ENCODE measurements at places on chromosomes 13 and 19. TPM values are rescaled to one million over a fixed set of nuclear protein-coding genes. Genes with fewer than 3 reads are reported as not detected.

- no peak for DNase-seq
Observed at GRCh38 chr19:34360354-34360909, 4.6 kb upstream of the GPI start.

GRCh38 chr19:4208385-4209094, 20.8 kb upstream of the EBI3 start:
- no peak for DNase-seq

DNA sequence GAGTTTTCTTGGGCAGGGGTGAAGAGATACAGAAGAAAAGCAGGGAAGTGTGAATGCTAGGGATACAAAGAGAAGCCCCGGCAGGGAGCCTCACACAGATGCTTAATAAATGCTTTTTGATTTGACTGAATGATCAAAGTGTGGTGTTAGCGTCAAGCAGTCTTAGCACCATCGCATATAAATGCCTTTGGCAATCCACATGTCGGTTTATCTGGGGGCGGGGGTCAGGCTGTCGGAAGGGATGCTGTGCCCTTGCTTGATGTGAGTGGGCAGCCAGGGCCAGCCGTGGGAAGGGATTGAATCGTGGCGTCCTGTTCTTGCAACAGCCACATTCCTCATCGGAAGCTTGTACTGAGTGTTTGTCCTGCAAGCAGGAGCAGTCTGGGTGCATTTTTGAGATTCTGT, 173.1 kb downstream of the LACC1 start:
- DNase-seq: no peak

GRCh38 chr19:50694815-50695145, 24.8 kb downstream of the SHANK1 start:
- no peak for DNase-seq

DNA sequence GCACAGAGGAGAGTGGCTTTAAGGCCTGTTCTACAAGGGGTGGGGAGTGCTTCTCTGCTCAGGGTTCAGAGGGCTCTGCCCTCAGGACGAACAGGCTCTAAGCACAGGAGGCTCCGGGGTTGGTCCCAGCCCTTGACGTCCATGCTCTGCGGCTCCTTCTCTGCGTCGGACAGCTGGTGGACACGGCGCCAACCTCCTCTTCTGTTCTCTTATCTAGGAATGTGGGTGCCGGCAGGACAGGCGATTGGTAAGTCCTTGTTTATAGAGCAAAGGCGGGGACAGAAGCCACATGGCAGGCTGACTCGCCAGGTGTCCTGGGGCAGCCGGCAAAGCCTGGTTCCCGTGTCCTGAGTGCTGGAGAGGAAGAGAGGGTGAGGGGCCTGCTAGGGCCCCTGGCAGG, 8.4 kb upstream of the RPS15 start:
- DNase-seq: no peak

DNA sequence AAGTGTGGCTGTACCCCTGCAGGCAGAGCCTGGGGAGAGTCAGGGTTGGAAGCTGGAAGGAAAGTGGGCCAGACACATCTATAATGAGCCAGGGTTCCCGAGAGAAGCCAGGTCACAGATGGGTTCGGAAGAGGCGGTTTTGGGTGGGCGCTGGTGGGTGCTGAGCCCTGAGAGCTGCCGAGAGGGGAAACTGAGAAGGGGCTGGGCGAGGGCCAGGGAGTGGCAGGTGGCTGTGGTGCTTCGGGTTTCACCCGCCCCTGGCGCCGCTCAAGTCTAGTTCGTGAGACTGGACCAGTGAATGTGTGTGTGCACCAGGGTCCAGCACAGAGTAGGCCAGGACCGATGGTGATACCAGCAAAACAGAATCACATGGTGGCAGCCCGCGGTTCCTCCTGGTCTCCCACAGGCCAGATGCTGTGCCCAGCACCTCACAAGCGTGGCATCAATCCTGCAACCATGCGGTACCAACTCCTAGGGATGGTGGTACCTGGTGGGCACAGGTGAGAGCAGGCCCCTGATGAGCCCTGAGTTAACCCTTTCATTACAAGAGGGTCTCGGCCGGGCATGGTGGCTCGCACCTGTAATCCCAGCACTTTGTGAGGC, 1.8 kb upstream of the LRRC4B start:
- no peak for DNase-seq

GRCh38 chr13:76522083-76522755, 364.0 kb downstream of the KCTD12 start:
- no peak for DNase-seq

DNA sequence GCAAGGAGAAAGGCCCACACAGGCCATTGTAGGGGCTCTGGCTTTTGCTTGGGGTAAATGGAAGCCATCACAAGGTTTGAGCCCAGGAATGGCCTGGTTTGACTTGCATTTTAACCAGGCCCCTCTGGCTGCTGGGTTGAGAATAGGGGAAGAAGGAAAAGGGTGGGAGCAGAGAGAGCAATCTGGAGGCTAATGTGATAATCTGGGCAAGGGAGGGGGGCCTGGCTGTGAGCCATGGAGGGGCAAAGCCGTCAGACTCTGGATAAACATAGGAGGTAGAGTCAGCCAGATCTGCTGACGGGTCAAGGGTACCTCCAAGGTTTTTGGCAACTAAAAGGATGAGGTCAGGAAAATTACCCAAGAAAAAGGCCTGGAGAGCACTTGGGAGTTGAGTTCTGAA, 41.6 kb downstream of the RFX2 start:
- DNase-seq: peak; percentile 22

- no peak for DNase-seq
Observed at GRCh38 chr19:49065905-49066512, 1.4 kb upstream of the NTF4 start.

GRCh38 chr13:48749144-48749543, 95.4 kb downstream of the CYSLTR2 start:
- DNase-seq: no peak

- DNase-seq: no peak
Observed at GRCh38 chr19:11136400-11137101, 19.0 kb downstream of the SPC24 start.

GRCh38 chr13:71590654-71591148, 276.3 kb downstream of the DACH1 start:
- no peak for DNase-seq

DNA sequence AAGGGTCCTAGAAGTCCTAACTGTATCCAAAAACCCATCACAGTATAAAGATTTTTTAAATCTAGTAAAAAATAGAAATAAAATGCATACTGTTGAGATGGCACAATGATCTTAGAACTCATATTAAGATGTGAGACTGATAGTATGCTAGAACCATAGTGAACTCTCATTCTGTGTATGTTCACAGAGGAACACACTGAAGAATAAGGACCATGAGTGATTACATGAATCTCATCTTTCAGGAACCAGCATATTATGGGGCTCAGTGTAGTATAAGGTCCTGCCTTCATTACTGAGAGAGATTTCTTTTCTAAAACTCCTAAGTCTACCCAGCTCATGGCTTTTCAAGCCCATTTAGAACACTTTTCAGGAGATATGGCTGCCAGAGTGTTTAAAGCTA, 59.8 kb upstream of the RFC3 start:
- DNase-seq: no peak

DNA sequence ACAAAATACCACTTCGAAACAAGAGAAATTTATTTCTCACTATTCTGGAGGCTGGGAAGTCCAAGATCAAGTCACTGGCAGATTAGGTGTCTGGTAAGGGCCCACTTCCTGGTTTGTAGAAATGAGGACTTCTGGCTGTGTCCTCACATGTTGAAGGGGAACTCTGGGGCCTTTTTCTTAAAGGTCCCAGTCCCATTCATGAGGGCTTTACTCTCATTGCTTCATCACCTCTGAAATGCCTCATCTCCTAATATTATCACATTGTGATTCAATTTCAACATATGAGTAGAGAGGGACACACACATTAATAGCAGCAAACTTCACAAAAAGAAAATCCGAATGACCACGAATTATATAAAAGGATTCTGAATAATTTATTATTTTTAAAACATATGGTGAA, 21.6 kb upstream of the SIGLEC14 start:
- no peak for DNase-seq

DNA sequence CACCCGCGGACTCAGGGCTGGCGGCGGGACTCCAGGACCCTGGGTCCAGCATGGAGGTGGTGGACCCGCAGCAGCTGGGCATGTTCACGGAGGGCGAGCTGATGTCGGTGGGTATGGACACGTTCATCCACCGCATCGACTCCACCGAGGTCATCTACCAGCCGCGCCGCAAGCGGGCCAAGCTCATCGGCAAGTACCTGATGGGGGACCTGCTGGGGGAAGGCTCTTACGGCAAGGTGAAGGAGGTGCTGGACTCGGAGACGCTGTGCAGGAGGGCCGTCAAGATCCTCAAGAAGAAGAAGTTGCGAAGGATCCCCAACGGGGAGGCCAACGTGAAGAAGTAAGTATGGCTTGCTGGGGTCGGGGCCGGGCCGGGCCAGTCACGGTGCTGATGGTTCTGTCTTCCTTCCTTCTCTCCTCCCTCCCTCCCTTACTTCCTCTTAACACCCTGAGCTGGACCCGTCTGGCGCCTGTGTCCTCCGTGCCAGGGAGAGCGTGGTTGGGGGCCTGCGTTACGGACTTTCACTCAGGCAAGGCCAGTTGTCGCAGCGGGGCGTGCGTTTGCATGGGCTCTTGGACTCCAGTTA, 1.4 kb downstream of the STK11 start:
- no peak for DNase-seq

DNA sequence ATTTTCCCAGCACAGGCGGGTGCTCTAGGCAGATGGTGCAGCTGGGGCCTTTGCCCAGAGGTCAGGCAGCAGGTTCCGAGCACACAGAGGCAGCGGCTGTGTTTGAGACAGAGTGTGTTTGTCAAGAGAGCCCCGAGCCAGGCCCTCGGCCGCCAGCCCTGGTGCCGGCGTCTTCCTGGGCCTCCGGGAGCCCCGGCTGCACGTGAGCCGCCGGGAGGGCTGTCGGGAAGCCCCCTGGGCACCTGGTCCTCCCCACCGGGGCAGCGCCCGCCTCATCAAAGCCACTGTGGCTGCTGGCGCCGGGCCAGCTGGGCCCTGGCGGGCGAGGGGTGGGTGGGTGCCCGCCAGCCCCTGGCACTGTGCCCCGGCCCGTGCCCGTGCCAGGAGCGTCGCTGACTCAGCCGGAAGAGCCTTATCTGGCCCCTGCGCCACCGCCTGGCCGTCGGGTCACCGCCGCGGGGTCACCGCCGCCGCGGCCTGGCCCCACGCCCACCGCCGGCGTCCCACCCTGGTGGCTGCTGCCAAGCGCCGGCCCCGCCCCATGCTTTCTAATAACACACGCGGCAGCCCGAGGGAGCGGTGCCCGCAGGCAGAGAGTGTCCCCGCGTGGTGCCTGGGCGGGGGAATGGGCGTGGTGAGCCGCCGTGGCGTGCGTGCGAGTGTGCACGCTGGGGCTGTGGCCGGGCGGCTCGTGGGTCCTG, 14.9 kb downstream of the ARID3A start:
- no peak for DNase-seq

- DNase-seq: no peak
Observed at GRCh38 chr13:113726961-113727411, 32.0 kb upstream of the TMEM255B start.

GRCh38 chr19:39631178-39631577, 24.5 kb upstream of the LGALS16 start:
- no peak for DNase-seq

- DNase-seq: no peak
Observed at GRCh38 chr19:19423322-19423721, 17.8 kb downstream of the GATAD2A start.

DNA sequence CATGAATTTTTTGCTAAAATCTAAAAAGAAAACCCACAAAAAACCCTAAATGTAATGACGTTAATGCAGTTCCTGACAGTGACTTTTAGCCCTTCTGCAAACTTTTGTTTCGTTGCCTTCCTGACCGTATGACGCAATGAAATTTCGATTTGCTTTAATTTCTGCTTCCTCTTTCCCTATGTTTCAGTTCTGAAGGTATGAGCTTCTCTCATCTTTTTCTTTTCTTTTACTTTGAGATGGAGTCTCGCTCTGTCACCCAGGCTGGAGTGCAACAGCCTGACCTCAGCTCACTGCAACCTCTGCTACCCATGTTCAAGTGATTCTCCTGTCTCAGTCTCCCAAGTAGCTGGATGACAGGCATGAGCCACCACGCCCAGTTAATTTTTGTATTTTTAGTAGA, 6.1 kb upstream of the LILRA5 start:
- DNase-seq: no peak

DNA sequence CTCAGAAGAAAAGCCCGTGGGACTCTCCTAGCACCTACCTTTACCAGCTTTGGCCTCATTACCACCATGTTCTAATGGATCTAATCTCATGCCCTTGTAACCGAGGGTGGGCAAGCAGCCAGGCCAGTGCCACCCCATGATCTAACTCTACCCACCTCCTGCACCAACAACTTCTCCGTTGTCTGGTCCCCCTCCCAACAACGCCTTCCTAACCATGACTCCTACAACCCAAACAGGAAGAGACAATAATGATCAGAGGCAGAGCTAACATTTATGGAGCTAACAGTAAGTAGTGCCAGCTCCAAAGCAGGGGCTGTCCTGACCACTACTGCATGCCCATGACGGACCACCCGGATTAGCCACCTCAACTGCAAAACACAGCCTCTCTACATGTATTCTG, 3.5 kb downstream of the USP12 start:
- DNase-seq: no peak

DNA sequence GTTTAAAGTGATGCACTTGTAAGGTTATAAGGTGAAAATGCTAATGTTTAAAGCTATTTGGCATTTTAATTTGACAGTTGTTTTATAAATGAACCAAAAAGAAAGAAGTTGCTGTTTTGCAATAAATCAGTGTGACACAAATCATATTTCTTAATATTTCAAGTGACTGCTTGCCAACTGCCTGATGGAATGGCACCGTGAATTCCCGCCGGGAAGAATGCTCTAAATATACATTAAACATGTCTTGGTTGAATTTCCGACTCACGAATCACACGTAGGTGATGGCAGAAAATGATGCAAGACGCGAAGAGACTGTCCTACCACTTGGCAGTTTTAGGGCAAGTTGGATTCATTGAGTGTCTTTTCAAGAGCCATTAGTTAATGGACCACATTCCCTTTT, 3.1 kb upstream of the GJB2 start:
- no peak for DNase-seq

DNA sequence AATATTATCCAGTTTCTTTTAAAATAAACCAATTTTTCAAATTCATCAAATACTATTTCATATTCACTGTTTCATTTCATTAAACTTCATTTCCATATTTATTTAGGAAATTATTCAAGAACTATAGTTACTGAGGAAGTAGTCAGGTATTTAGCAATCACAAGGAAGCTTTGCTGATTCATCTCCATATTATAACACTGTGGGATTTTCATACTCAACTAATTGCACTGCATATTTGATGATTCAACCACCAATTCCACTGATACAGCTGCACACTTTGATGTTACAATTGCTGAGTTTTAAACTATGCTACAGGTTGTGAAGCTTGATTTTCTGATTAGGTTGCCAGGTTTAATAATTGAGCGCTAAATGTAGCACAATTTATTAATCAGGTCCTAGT, 556.8 kb upstream of the SLITRK1 start:
- DNase-seq: no peak

AMH gene
- total RNA-seq: 1.1 TPM

SRRM5 gene
- 0.12 TPM for total RNA-seq

MED29 gene
- total RNA-seq: 29.2 TPM

FDX2 gene
- total RNA-seq: 26.2 TPM

KIR2DL1 gene
- 0.36 TPM for total RNA-seq

SPC24 gene
- total RNA-seq: 2.8 TPM

ENOX1 gene
- 8.9 TPM for total RNA-seq

KLK10 gene
- total RNA-seq: 9.8 TPM

SLC6A16 gene
- total RNA-seq: 5.7 TPM

C5AR2 gene
- total RNA-seq: 16.9 TPM
